ENCODE measurements at places on chromosomes 11 and 22.
A peak's percentile ranks its signal among the peaks of the same experiment; 100 is the strongest.

GRCh38 chr22:27597703-27598444 lies 203.7 kb downstream of the MN1 start:
- DNase-seq = no peak

DNA sequence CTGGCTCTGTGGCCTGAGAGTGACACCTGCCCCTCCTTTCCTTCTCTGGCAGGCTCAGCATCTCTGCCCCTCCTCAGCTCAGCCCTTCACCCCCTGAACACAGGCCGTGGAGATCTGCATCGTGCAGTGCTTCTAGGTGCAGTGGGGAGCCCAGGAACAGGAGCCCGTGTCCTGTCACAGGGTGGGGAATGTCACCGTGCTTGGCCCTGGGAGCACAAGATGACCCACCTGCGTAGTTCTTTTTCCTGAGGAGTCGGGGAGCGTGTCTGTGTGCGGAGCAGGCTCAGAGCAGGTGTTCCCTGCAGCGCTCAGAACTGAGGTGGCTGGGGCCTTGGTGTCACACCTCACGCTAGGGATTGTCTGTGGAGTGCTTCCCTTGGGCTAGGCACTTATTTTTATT lies 10.6 kb downstream of the TBC1D22A start:
- DNase-seq = no peak

GRCh38 chr11:82782825-82783374 lies 49.2 kb upstream of the FAM181B start:
- no peak for DNase-seq

- DNase-seq = no peak
Measured at GRCh38 chr11:60914633-60915247, 782 bp downstream of the TMEM109 start.

- no peak for DNase-seq
Measured at GRCh38 chr11:17003426-17003825, 10.8 kb downstream of the PLEKHA7 start.

DNA sequence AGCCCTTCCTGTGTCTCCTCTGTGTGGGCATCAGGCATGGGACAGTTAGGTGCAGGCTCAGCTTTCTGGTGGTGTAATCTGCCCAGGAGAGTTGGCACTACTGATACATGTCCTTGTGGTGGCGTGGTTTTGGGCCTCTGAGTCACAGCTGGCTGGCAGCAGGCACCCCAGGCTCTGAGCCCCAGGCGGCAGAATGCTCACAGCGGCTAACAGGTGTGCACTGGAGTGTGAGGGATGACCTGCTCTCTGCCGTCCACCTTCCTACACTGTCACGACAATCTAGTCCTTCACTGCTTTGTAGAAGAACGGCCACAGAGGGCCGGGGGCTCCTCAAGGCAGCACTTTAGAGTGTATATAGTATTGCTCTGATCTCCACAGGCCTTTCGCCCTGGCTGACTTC lies 100.3 kb upstream of the PITPNB start:
- DNase-seq = peak; percentile 14

- DNase-seq = no peak
Measured at GRCh38 chr22:42286205-42286604, 15.8 kb upstream of the TCF20 start.

DNA sequence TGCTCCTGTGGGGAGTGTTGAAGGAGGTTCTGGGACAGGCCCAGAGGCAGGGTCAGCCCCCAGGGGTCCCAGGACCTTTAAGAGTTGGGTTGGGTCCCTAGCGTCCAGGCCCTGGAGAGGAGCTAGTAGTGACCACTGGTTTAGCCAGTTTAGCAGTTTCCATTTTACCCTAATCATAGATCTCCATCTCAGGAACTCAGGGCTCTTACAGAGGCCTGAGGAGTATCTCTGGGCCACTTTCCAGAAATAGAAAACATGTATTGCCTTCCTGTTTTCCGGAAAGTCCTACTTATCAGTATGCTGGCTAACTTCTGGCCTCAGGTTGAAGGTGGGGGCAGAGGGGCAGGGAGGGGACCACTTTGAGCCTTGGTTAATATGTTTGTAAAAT lies 13.5 kb downstream of the NCF4 start:
- DNase-seq = no peak

GRCh38 chr11:78657968-78658839 lies 83.5 kb upstream of the NARS2 start:
- no peak for DNase-seq

DNA sequence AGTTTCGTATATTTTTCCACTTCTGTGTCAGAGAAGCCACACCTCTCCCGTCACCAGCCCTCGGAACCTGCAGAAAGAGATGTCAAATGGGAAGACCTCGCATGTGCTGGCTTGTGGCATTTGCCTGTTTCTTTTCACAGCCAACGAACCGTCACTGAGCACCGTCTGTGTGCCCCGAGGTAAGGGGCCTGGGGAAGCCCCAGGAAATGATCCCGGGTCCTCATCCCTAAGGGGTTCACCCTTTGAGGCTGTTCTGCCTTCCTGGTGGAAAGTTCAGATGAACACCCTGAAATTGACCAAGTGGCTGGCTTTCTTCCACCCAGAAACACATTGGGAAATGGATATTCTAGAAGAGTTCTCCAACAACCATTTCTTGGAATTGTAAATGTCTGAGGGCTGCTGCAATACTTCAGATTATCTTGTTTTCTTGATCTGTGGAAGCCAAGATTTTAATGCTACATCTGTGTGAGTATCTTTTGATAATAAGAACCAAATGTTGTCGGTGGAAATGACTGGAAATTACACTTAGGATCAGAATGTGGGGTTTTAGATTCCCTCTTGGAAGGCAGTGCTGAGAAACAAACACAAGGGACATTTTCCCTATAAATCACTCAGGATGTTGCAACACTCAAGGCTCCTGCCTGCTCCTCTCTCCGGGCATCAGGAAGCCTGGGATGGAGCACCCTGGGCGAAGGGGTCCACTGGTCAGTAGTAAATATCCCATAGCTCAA lies 37.6 kb downstream of the RIBC2 start:
- DNase-seq = no peak

- DNase-seq = no peak
Measured at GRCh38 chr11:73406131-73406530, 29.9 kb downstream of the RELT start.

- no peak for DNase-seq
Measured at GRCh38 chr22:48218889-48219420, 1456.5 kb downstream of the TBC1D22A start.

GRCh38 chr22:24512043-24512442 lies 16.9 kb downstream of the UPB1 start:
- no peak for DNase-seq

GRCh38 chr22:49833340-49834007 lies 5.8 kb upstream of the BRD1 start:
- no peak for DNase-seq

DNA sequence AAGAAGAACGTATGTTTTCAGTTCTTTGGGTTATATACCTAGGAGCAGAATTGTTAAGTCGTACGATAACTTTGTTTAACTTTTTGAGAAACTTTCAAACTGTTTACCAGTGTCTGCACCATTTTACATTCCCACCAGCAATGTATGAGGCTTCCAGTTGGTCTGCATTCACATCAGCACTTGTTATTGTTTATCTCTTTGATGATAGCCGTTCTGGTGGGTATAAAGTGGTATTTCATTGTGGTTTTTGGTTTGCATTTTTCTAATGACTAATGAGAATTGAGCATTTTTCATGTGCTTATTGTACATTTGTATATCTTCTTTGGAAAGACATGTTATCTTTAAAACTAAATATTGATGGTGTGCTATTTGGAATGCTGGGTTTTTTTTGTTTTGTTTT lies 59.8 kb downstream of the KDM2A start:
- no peak for DNase-seq

DNA sequence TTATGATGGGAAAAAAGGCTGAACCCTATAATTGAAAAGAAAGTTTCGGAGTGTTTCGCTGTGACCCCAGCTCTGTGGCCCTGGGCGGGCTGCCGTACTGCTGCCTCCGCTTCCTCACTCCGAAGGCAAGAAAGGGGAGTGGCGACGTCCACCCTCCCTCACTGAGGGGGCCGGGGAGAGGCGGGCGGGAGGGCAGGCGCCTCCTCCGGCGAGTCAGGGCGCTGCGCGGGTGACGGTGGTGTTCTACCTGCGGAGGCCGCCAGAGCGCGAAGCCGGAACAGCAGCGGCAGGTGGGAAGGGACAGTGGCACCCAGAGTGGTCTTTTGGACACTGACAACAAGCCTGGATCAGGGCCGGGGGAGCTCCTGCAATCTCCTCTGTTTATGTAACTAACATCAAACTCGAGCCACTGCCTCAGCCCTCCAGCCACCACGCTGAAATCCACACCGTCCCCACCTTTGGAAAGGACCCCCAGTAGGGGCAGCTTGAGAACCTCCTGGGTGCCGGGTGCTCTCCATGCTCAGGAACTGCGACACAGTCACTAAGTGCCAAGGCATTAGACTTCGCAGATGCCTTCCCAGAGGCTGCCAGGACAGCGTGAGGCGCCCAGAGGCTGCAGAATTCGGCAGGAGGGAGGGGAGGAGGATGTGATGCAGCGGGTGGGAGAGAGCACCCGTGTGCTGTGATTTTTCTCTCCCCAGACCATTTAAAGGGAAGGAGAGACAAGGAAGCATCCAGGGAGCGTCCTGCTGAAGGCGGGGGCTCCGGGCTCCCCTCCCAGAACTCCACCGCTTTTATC lies 25.5 kb downstream of the BID start:
- no peak for DNase-seq

GRCh38 chr22:44191036-44191454 lies 10.3 kb downstream of the PARVG start:
- no peak for DNase-seq

GRCh38 chr11:128621601-128622501 lies 34.5 kb upstream of the ETS1 start:
- DNase-seq = no peak

GRCh38 chr11:112631333-112631732 lies 329.9 kb upstream of the NCAM1 start:
- no peak for DNase-seq

- peak; percentile 90 for DNase-seq
Measured at GRCh38 chr11:114036147-114036811, 23.2 kb upstream of the ZBTB16 start.

DNA sequence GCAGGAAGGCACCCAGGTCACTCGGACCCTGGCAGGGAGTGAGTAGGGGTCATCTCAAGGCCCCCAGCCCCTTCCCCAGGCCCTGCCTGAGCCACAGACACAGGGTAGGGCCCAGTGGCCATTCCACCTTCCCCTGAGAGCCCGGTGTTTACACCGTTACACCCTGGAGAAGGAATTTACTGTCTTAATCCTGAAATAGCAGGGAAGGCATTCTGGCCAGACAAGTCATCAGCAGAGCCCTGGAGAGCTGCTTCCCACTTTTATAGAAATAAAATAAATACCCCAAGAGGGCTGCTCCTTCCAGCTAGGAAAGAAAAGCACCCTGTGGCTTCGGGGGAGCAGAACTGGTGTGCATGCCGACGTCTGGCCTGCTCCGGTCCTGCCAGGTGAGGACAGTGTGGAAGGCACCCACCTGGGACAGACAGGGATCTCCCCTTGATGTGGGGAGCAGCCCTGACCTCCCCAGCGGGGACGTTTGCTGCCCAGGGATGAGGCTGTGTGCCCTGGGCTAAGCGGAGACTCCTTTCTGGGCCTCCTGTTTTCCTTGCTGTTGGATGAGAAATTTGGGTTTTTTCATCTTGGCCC lies 180.0 kb downstream of the MN1 start:
- DNase-seq = no peak

DNA sequence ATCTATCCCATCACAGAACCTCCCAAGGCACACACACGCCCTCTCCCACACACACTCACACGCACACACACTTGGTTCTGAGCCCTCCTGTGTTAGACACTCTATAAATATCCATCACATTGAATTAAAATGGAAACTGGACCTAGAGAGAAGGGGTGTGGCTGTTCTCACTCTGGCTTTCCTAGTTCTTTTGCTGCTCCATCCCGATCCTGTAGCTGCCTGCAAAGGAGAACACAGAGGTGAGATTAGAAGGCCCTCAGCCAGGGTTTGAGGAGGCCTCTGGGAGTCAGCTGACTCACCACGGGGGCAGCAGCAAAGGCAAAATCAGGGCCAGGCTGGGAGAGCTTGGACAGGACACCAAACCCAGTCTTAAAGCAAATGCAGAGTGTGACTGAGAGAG lies 192.3 kb upstream of the CADM1 start:
- DNase-seq = peak; percentile 37

- peak; percentile 23 for DNase-seq
Measured at GRCh38 chr11:121291896-121292494, 576 bp upstream of the SC5D start.

DNA sequence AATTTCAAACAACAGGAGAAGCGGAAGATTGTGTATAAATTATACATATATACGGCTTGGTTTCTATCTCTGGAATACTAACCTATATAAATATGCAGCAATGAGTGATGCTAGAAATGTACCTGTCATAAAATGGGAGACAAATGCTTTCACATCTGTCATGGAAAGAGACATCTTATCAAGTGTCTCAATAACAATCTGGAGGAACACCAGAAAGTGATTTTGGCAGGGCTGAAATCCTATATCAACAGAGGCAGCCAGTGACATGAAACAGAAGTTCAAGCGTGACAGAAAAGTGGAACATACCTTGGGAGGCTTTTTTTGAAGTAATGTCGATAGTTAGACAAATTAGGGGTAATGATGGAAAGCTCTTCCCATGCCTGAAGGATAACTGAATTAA lies 834.6 kb downstream of the JRKL start:
- no peak for DNase-seq

GRCh38 chr22:44668190-44668885 lies 33.7 kb upstream of the PRR5 start:
- DNase-seq = peak; percentile 59

- no peak for DNase-seq
Measured at GRCh38 chr11:107808521-107808920, 50.1 kb downstream of the SLC35F2 start.

GRCh38 chr11:134754521-134755198 lies 342.6 kb upstream of the B3GAT1 start:
- no peak for DNase-seq

DNA sequence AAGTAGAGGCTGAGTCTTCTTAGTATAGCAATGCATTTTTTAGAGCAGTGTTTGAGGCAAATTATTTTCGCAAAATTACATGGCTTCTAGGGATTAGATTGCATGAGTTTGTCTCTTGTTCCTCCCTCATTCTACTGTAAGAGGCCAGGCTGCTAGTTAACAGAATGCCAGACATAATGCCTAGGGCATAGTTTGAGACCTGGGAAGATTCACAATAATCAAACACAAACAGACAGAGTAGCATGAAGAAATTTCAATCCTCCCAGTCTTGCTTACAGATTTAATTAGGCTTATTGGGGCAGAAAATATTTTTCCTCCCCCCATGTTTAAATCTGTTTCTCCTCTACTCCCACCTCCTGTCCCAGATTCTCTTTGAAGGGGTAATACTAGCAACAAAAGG lies 48.3 kb downstream of the ARHGEF12 start:
- DNase-seq = no peak

DNA sequence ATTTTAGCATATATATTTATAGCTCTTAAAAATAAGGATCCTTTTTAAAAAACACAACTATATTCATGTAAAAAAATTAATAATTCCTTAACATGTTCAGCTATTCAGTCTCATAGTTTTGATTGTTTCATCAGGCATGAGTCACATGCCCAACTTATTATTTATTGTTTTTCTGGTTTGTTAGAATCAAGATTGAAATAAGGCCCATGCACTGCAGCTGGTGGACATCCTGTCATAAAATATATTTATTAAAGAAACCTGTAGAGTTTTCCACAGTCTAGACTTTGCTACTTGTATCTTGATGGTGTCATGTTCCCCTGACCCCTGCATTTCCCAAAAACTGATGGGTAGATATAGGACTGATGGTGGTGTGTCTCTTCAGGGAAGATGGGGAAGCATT lies 77.4 kb downstream of the PARVA start:
- no peak for DNase-seq
